ENCODE measurements at places on chromosomes 1 and 21.

- no peak overlapping the region for H3K4me3 ChIP-seq
- H3K27ac ChIP-seq, result no peak overlapping the region
- no peaks in the 10 kb centered on the region for H3K27me3 ChIP-seq
- no peaks in the 10 kb centered on the region for H3K4me1 ChIP-seq
- DNase-seq, result no peak
- no peaks in the 10 kb centered on the region for H3K36me3 ChIP-seq
These were observed 29.3 kb downstream of the NIBAN1 start for GRCh38 chr1:184945029-184945428.

DNA sequence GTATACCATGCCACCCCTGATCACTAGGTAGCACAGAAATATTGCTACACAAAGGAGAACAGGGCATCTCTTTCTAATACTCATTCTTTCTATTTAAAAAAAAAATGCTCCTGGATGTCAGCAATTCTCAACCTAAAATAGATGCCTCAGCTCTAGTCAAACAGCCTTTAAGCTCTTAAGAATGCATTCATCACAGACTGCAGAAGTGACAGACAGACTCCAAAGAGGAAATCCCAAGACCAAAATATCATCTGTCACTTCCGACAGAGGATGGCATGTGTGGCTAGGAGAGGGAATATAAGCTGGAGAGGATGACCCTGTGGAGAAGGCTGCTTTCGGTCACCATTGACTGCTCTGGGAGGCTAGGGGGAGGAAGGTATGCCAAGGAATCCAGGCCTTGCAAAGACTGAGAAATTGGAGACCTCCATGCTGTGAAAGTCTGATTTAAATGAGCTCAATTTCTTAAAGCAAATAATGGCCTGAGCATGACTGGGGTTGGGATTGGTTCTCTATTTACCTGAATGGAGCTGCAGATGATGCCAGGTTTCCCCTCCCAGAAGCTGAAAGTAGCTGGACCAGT, 277.4 kb downstream of the BRINP2 start:
- no peak overlapping the region for H3K27ac ChIP-seq
- no peaks in the 10 kb centered on the region for H3K27me3 ChIP-seq
- no peak for DNase-seq
- H3K4me1 ChIP-seq, result no peaks in the 10 kb centered on the region

DNA sequence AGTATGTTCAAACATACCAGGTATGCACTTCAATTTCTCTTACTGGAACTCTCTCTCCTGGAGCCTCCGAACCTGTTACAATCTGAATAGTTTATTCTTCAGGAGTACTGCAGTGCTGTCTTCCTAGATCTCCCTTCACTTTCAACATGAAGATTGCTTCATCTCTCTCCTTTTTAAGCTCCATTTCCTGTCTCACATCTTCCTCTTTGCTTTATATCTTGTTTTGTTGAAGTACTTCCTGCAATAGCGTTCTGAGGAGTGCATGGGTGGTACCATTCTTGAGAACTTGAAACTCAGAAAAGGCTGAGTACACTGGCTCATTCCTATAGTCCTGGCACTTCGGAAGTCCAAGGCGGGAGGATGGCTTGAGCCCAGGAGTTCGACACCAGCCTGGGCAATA, 15.7 kb upstream of the C1orf146 start:
- DNase-seq, result no peak
- no peaks in the 10 kb centered on the region for H3K27me3 ChIP-seq
- no peak overlapping the region for H3K4me3 ChIP-seq
- no peaks in the 10 kb centered on the region for H3K4me1 ChIP-seq

DNA sequence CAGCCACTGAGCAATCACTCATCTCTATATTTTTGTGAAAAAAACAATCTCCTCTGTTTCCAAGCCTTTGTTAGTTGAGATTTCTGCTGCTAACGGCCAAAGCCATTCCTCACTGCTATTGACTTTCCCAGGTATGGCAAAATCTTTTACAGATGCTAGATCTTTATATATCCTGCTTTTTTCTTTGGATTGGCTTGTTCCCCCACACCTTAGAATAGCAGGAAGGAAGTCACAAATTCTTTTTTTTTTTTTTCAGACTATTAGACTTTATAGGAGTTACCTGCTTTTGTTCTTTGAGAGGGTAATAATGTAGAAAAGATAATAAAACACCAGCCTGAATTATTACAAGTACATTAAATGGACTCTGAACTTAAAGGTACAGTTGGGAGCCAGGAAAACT, 24.2 kb downstream of the SYF2 start:
- no peak overlapping the region for H3K27ac ChIP-seq
- H3K36me3 ChIP-seq, result no peaks in the 10 kb centered on the region
- peaks cover 19% of the 10 kb centered on the region for H3K4me1 ChIP-seq
- no peaks in the 10 kb centered on the region for H3K27me3 ChIP-seq

DNA sequence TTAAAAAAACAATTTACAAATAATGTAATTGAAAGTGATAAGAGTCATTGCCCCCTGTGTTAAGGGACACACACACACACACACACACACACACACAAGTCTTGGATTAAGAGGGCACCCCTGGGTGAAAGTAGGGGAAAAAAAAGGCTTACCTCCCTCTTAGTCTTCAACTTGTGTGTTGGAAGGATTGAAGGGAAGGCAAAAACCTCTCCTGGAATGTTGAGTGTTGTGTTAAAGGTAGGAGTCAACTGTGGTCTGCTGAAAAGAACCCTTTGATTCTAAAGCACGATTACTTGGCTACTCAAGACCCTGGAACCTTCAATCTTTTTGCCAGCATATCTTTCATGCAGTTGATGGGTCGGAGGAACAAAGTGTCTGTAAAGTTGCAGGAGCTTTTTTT, 6.4 kb downstream of the PBX1 start:
- H3K36me3 ChIP-seq, result no peaks in the 10 kb centered on the region
- no peak overlapping the region for H3K4me3 ChIP-seq
- 0 out of 2 replicates have a peak, but pooled peaks cover 9% of the 10 kb centered on the region for H3K4me1 ChIP-seq
- DNase-seq, result no peak
- no peaks in the 10 kb centered on the region for H3K27me3 ChIP-seq
- no peak overlapping the region for H3K27ac ChIP-seq

DNA sequence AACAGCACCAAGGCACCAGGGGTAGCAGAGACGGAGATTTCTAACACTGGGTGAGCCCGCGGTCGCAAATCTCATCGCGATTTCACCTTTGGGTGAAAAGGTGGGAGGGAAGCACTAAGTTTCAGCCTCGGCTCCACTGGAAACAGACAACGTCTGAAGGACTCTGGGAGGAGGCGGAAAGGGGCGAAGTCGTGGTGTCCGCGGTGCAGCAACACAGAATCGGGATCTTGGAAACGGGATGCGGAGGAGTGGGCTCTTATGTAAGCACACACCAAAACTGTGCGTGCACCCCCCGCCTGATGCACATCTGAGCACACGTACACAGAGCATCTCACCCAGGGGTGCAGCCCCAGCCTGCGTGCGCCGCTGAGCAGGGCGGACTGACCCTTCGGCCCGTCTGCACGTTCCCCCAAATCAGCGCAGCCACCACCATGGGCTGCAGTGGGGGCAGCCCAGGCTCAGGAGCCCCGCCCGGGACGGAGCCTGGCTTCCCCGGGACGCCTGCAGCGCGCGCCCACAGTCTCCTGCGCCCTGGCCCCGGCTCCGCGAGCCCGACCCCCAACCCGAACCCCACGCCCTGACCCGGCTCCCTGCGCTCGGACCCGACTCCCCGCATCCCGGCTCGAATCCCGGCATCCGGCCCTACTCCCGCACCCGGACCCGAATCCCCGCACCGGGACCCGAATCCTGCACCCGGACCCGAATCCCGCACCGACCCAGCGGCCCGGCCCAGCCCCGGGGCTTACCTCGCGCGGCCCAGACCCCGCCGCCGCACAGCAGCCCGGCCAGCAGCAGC, 670 bp downstream of the CLSTN1 start:
- H3K4me1 ChIP-seq, result peaks cover 28% of the 10 kb centered on the region
- DNase-seq, result no peak
- peak overlapping the region; percentile 49 for H3K27ac ChIP-seq
- H3K36me3 ChIP-seq, result no peaks in the 10 kb centered on the region
- peak overlapping the region; percentile 90 for H3K4me3 ChIP-seq
- no peaks in the 10 kb centered on the region for H3K27me3 ChIP-seq
